Fibroblast of skin of scalp (primary cell): ENCODE measurements at places on chromosomes 11 and 22.

- no peak for DNase-seq
Measured at GRCh38 chr11:2299773-2300172, 1.9 kb downstream of the C11orf21 start.

DNA sequence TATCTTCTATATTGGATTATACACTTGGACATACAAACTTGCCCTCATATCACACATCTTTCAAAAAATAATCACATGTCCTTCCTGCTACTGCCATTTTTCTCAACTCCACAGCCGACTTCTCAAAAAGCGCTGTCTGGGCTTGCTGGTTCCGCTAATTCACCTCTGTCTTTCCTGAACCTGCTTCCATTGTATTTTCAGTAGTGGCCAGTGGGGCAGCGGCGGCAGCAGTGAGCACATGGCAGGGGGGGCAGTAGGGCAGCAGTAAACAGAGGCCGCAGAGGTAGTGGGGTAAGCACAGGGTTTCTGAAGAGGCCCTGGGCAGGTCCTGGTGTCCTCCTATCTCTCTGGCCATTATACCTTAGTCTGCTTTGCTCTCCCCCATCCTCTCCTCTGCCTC lies 126.3 kb downstream of the RRAS2 start:
- DNase-seq, result no peak

GRCh38 chr11:106461839-106462545 lies 384.5 kb downstream of the AASDHPPT start:
- peak; percentile 68 for DNase-seq

DNA sequence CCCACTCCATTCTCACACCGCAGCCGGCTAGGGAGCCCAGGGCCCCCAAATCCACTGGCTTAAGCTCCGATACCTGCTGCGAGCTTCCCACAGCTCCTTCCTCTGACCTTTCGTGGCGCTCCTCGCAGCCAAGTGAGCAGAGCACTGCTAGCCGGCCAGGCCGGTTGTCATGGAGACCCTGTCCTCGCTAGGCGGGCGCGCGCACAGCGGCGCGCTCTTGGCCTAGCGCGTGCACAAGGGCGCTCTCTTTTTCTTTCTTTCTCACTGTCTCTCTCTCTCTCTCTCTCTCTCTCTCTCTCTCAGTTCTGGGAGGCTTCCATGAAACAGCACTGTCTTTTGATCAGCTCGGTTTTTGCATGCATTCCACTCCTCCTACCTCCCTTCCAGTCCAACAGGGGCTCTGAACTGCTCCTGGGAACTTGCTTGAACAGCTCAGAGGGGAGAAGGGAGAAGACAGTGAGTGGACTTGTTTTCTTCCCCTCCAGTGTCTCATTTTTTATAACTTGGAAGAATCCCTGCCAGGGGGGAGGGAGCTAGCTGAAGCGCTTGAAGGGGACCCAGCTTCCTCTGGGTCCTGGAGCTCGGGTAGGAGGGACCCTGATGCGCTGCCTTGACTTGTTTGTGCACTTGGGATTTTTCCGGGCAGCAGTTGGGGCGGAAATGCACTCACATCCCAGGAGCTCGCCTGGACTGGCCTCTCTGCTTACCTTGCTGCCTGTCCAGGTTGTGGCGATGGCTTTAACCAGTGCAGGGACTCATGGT lies 100.3 kb upstream of the AKIP1 start:
- DNase-seq, result peak; percentile 89

DNA sequence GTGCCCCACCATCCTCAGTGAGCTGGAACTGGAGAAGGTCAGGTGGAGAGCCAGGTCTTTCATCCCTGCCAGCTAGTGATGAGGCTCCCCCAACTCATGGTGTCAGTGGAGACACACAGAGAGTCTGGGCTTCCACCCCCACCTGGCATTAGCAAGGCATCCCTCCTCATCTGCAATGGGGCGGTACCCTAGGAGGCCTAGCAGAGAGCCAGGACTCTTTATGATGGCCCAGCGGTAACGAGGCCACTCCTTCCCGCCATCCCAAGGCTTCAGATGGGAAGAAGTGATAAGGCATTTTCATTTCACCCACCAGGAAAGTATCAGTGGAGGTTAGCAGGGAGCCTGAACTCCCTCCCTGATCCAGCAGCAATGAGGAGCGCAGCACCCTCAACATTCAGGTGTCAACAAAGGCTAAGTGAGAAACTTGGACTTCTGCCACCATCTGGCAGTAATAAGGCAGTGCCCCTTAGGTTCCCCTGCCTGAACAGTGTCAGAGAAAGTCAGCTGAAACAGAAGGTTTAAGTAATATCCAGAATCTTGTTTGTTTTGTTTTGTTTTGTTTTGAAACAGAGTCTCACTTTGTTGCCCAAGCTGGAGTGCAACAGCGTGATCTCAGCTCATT lies 40.5 kb upstream of the FBLN1 start:
- no peak for DNase-seq

DNA sequence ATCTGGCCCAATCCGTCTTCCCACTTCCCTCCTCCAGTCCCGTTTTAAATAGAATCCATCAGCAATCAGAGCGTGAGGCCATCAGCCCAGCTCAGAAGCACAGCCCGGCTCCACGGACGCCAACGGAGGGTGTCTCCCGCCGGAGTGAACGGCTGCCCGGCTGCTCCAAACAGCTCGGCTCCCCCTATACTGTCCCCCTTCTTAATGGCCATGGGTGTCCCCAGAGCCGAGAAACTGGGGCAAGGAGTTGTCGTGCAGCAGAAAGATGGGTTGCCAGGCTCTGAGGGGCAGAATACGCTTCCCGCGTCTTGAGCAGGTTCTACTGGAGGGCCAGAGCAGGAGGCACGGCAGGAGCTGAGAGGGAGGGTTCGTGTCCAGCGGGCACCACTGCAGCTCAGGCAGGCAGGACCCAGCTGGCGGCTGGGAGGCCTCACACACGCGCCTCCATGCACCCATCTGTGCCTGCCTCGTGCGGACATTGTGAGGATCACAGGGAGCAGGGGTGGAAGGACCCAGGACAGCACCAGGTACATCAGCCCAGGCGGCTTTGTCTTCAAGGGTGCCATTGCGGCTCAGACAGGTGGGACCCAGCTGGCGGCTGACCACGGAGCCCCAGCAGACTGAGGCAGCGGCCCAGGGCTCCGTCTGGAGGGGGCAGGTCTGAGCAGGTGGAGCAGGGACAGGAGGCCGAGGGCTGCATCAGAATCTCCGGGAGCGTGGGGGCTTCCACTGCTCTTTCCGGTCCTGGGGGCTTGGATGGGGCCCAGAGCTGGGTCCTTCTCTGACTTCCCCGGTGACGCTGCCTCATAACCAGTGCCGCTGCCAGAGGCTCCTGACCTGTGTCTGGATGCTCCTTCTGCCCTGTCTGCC lies 882.7 kb downstream of the BRD1 start:
- DNase-seq, result no peak

DNA sequence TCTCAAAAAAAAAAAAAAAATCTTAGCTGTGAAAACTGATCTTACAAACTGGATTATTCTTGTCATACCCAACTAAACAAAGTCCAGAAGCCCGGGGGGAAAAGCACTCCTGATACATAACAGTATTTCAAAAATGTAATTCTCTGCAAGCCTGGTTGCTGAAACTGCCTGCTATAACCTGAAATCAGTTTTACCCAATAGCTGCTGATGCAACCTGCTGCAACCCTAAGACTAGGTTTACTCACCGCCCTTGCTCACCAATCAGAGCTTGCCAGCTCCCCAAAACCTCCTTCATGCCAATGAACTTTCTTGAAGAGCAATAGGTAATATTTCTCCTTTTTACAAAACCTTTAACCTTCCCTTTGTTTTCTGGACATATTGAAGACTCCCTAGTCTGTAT lies 12.4 kb downstream of the FGF19 start:
- peak; percentile 70 for DNase-seq

GRCh38 chr11:11866203-11866602 lies 24.4 kb downstream of the USP47 start:
- no peak for DNase-seq

DNA sequence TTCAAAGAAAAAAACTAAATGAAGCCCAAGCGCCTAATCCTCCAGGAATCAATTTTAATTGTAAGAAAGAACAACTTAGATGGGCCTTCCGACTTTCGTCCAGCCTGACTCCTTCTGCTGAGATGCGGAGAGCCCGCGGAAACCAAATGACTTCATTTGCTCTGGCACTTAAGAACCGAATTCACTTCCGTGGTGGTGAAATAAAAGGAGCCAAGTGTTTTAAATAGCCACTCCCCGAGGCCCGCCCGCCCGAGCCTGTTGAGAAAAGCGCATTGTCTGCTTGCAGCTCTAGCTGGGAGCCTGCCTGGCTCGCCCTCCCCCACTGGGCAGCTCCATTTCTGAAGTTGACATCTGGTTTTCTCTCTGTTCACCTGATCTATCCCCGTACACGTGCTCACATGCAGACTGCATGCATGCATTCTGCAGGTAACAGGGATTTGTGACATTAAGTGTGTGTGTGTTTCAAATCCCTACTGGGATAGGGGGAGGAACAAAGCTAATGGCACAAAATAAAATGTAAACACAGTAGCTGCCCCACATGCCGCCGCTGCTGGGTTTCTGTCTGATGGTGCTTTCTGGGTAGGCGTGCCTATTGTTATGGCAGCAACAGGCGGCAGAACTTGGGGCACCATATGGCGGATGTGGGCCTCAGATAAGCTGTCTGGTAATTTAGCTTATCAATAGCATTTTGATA lies 6.2 kb downstream of the TEAD1 start:
- DNase-seq, result peak; percentile 88

GRCh38 chr11:44143987-44144909 lies 48.8 kb downstream of the EXT2 start:
- no peak for DNase-seq

DNA sequence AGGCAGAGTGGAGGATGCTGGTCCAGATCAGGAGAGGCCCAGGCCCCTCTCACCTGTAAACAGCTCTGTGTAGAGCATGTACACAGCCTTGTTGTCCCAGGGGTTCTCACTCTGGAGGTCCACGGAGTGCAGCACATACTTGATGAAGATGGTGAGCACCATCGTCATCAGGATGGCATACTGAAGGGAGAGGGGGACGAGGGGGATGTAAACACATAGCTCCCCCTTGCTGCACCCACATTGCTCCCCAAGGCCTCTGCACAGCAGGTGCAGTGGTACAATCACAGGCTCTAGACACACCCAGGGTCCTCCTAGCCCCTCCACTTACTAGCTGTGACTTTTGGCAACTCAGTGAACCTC lies 2.9 kb downstream of the SYVN1 start:
- no peak for DNase-seq

DNA sequence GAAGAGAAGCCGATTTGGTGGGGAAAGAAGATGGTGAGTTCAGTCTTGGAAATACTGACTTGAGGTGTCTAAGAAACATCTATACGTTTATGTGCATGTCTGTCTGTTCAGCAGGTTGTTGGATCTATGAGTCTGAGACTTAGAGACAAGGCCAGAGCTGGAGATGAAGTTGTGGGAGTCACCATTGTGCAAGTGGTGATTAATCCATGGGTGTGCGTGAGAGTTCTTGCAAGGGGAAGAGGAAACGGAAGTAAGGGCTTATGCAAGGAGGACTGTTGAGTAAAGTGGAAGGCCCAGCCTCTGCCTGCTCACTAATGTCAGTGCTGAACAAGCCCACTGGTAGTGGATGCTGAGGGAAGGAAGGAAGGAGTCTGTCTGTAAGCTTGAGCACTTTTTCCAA lies 9.7 kb downstream of the TMEM45B start:
- no peak for DNase-seq

DNA sequence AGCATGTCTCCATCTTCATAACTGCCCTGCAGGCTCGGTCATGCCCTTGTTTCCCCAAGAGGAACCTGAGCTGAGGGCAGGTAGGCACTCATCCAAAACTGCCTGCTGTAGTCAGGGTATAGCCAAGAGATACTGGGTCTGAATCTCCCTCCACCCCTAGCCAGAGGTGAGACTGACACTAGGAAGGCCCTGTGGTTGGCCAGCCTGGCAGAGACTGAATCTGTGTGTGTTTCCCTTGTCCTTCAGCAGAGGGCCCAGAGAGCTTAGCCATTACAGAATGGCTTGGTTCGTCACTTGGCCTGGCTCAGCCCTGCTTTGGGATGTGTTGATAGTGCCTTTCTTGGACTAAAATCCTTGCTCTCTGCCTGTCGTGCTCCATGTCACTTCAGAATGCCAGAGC lies 79.3 kb upstream of the SUSD2 start:
- DNase-seq, result no peak

- no peak for DNase-seq
Measured at GRCh38 chr22:23251445-23252093, 71.3 kb downstream of the BCR start.

GRCh38 chr22:46175631-46176030 lies 25.3 kb downstream of the PPARA start:
- DNase-seq, result peak; percentile 84

GRCh38 chr22:20433686-20434241 lies 3.9 kb downstream of the SCARF2 start:
- DNase-seq, result no peak

DNA sequence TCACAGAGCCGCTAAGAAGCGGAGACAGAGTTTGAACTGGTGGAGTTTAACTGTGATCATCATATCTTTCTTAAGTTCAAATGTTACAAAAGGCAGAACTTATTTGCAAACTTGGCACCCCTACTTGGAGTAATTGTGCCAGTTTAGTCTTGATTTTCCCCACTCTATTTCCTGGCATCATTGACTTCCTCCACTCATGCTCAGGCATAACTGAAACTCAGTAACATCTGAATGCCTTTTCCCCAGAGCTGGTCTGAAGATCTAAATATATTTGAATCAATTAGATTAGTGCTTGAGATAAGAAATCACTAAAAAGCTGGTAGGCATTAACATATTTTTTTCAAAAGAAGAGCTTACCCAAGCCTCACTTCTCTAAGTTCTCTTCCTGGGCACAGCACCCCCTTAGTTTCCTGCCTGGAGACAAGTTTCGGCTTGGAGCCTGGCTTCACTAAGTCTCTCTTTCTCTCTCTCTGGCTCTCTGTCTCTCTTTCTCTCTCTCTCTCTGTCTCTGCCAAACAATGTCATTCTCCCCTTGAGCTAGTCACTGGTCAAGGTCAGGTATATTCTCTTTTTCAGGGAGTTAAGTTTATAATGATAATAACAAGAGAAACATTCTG lies 190.8 kb downstream of the LUZP2 start:
- no peak for DNase-seq

GRCh38 chr22:19862619-19863246 lies 8.1 kb upstream of the GNB1L start:
- DNase-seq, result no peak

DNA sequence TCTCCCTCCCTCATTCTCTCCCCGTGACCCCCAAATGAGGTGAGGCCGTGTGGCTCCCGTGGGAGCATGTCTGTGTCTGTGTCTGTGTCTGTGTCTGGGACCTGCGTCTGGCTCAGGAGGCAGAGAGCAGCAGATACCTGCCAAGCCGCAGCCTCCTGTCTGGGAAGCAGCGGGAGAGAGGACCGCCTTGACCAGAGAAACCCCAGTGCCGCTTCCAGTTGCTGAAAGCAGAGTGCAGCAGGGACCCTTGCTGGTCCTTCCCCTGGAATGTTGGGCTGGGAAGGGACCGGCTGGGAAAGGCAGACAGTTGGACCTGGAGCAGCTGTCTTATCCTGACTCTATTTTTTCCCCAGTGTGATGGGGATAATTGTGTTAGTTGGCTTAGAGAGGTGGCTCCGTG lies 525 bp downstream of the CSDC2 start:
- no peak for DNase-seq
